Right lung (tissue), 10 donors: ENCODE measurements at places on chromosomes 16 and 17.

DNA sequence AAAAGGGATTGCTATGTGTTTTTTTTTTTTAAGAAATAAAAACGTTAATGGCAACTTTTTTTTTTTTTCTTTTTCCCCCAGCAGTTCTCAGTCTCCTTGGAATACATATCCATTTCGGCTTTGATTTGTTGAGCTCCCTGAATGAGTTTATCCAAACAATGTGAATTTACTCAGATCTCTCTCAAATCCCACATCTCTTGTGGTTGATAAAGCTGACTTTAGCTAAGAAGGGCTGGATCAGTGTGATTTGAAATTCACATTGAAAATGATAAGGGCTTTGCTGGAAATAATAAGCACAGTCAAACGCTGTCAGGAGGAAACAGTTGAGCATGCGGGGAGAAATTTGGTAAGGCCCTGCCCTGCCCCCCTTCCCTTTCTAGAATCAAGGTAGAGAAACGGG, 74.1 kb upstream of the IRX3 start:
- no peak for DNase-seq

- no peak for DNase-seq
Measured at GRCh38 chr17:32264140-32264799, 1.4 kb upstream of the RHBDL3 start.

DNA sequence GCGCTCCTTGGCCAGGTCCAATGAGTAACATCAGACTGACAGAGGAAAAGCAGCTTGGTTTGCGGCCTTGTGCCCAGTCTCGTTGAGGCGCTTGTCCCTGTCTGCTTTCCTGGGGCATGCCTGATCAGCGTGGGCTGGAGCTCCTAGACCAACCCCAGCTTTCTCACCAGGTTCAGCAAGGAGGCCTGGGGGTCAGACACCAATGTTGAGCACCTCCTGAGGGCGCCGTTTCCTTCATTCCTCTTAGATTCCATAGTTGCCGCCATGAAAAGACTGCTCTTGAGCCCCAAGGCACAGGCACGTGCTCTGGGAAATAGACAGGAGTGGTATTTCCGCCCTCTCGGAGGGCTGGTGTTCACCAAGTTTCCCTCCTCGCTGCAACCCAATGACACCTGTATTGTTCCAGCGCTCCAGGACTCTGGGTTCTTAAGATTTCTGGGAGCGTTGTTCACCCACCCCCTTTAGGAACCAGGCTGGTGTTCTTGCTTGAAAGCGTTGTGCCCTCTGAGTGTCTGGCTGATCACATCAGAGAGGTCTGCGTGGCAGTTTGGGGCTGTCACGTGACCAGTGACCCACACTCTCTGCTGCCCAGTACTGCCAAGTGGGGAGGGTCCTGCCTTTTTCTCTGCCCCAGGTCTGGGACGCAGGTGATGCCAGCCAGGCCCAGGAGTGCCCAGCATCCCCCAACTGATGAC, 18.0 kb downstream of the KCTD2 start:
- no peak for DNase-seq

GRCh38 chr17:80387071-80387470, 27.9 kb upstream of the ENDOV start:
- no peak for DNase-seq

DNA sequence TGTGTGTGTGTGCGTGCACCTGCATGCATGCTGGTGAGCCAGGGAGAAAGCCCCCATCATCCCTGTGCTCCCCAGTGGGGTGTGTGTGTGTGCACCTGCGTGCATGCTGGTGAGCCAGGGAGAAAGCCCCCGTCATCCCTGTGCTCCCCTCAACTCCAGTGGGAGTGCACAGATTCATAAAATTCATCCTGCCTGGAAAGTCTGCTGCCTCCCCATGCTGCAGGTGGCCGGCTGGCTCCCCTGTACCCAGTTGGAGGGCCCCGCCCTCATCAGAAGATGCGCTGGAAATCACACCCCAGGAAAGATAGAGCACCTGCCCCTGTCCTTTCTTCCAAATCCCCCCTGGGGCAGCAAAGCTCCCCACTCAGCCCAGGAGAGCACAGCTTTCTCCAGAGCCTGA, 84.8 kb upstream of the DOC2B start:
- no peak for DNase-seq

DNA sequence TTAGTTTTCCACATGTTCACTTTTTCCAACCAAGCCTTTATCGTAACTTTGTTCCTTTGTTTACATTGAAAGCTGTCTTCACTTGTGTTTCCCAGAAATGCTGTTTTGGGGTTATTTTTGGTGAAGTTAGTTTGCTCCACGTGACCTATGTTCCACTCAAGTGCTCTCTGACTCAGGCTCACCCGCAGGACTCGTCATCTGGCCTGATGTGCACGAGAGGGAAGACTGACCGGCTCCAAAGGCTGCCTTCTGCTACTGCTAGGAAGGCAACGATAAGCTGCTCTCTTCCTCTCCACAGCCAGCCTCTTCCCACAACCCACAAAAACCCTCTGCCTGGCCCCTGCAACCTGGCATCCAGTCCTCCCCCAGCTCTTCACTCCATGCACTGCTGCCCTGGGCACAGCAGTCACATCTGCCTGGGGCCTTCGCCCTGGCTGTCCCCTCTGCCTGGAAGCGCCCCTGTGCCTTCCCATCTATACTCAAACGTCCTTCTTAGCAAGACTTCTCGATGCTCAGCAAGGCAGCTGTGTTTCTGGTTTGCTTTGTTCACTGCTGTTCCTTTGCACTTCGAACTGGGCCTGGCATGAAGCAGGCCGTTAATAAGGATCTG, 28.0 kb downstream of the ZCCHC14 start:
- peak; percentile 30 for DNase-seq

GRCh38 chr17:10516638-10517037, 1.7 kb downstream of the MYH1 start:
- no peak for DNase-seq

DNA sequence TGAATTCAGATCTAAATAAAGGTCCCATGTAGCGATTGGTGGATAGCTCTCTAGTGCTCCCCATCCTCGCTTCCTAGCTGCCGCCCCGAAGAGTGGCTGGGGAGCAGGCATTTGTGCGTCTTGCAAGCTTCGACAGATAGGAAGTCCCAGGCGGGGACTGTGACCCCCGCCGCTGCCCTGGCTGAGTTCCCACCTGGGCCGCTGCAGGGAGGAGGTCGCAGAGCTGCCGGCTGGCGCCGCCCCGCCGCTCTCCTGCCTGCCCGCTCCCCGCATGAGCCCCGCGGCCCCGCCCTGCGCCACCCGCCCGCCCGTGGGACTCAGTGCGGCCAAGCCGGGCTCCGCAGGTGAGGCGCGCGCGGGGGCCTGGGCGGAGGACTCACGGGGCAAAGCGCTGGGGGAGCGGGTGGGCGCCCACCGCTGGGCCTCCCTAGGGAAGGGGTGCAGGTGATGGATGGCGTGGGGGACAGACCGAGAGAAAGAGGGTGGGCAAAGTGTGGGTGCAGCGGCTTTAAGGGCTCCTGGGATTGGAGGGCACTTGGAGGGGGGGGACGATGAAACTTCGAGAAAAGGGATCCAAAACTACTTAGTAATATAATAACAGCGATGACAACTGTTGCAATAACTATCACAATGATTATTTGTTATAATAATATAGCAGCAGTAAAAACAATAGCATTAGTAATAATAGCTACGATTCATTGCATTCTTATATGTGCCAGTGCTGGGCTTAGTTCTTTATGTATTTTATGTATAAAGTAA, at the start of gene OTOA:
TSS of gene OTOA (plus strand) at position 80 of the 759 bp plus-strand sequence. CDS start 14,547 bp downstream, outside the sequence.
- DNase-seq = no peak

GRCh38 chr17:28335959-28336871, 654 bp downstream of the TNFAIP1 start:
- peak; percentile 49 for DNase-seq

DNA sequence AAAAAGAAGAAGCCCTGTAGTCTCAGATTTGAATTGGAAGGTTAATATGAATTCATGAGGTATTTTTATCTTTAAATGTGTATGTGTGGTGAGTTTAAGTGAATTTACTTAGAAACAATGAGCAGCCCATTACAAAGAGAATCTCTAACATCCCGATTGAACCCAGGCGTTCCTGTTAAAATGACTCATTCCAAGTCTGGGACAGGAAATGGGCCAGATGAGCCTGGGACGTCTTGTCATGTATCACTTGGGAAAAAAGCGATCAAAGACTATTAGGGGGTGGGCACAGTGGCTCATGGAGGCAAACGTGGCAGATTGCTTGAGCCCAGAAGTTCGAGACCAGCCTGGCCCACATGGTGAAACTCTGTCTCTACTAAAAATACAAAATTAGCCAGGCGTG, 81.6 kb downstream of the SEC14L1 start:
- no peak for DNase-seq

- DNase-seq = no peak
Measured at GRCh38 chr17:61568219-61569072, 22.6 kb downstream of the NACA2 start.

GRCh38 chr17:63832455-63832854, 5.0 kb upstream of the FTSJ3 start:
- no peak for DNase-seq

DNA sequence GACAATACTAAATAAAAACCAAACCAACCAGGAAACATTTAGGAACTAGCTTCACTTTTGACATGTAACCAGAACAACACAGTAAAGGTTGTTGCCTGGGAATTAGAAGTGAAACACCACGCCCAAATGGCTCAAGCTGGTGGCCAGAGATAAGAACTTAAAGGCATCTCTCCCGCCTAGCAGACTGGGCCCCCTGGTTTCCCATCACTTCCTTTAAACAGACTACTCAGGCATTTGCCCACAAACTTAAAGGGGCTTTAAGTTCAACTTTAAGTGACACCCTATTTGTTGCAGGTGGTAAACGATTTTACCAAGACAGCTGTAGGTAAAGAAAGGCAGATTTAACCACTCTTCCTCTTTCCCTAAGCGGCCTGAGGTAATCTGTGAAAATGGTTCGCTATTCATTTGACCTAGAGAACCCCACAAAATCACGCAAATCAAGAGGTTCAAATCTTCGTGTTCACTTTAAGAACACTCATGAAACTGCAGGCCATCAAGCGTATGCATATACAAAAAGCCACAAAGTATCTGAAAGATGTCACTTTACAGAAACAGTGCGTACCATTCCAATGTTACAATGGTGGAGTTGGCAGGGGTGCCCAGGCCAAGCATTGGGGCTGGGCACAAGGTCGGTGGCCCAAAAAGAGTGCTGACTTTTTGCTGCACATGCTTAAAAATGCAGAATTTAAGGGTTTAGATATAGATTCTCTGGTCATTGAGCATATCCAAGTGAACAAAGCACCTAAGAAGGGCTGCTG, 40.8 kb upstream of the BPTF start:
- no peak for DNase-seq

GRCh38 chr17:39722965-39723848, 7.1 kb downstream of the MIEN1 start:
- DNase-seq = no peak

- DNase-seq = no peak
Measured at GRCh38 chr16:75248142-75248535, 3.3 kb downstream of the BCAR1 start.

DNA sequence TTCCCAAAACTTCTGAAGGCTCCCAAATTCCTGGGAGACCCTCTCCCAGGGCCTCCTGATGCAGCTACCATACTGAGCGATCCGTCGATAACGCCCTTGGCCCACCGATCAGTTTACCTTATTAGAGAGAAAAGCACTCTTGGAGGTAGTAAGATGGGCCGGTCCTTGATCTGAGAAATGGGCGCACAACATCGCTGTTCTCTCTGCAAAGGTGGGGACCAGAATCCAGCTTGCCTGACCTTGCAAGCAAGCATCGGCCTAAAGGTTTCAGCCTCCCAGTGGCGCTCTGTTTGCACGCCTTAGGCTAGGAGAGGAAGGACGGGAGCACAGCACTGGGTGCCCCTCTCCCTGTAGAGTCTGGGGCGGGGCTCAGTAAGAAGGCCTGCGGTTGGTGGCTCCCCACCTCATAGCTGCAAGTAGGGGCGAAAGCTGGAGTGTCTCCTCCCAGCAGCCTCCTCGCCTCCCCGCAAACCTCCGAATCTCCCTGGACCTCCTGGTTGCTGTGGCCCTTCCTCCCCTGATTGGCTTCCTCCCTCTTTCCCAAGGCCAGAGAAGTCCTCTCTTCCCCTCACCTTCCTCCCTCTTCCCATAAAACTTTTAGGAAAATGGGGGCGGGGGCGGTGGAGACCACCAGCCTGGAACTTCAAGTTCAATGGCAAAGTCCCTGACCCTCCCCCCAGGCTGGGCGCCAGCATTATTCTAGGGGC, at the start of gene PRAC1:
TSS of gene PRAC1 (minus strand) at position 318 of the 707 bp plus-strand sequence. CDS start at position 192, 126 bp downstream.
- DNase-seq = no peak

DNA sequence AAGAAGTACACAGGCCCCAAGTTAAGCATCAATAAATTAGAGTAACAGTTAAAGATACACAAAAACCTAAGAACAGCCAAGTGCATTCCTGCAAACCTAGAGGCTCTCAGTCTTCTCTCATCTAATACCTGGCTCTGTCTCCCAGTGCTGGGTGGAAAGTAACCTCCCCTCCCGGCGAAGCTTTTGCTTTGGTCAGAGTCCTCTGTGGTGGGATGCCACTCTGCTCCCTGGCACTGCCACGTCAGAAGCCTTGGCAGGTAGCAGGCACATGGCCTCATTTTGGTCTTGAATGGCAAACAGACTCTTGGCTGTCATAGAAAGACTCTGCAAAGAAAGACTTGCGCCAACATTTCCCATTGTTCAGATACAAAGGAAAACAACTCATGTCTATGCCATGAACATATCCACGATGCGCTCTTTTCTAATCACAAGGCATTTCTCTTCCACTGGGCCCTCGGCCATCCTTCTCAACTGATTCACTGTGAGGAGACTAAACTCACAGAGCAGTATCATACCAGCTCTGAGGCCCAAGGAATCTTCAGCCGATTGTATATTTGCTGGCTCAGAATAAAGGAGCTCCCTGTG, 21.2 kb downstream of the MTHFSD start:
- DNase-seq = no peak
